Posterior cingulate gyrus (tissue), 11 donors: ENCODE measurements at places on chromosomes 5 and 9.

DNA sequence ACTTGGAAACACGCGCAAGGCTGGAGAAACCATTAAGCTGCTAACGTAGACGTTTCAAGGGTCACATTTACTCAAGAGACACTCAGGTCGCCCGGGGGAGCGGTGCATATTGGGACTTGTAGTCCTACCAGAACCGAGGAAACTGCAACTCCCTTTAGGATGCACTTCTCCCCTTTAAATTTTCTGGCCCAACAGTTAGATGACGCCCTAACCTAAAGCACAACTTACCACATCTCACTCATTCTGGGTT lies 384 bp upstream of the DMXL1 start:
- DNase-seq, result no peak

DNA sequence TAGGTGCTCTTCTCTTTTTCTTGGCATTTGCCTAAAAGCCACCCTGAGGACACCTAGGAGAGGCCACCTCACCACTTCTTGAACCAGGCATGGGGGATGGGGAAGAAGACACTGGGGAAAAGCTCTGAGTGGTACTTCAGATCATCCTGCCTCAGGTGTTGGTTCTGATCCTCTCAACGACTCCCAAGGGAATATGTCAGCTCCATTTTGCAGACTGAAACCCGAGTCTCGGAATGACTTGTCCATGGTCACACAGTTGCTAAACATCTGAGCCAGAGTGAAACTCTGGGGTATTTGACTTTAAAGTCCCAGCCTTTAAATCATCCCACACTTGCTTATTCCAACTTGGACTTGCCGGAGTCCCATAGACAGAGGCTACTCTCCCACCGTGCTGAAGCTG lies 120.6 kb upstream of the GABRP start:
- no peak for DNase-seq

- no peak for DNase-seq
Measured at GRCh38 chr5:168020542-168021294, 270.7 kb upstream of the WWC1 start.

DNA sequence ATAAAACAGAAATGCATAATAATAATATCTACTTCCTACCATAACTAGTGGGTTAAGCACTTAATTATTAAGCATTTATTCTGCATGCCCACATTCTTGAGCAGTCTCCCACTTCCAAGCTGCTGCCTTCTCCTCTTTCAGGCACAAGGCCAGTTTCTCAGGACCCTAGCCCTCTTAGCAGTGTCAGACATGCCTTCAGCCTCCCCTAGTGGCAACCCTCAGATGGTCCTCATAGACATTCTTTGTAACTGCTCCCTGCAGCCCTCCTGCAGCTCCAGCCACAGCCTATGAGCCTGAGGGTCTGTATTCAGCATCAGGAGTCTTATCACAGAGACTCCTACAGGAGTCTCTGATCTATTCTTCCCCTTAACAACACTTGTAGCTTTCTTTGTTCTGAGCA lies 3.9 kb downstream of the IL9 start:
- no peak for DNase-seq

DNA sequence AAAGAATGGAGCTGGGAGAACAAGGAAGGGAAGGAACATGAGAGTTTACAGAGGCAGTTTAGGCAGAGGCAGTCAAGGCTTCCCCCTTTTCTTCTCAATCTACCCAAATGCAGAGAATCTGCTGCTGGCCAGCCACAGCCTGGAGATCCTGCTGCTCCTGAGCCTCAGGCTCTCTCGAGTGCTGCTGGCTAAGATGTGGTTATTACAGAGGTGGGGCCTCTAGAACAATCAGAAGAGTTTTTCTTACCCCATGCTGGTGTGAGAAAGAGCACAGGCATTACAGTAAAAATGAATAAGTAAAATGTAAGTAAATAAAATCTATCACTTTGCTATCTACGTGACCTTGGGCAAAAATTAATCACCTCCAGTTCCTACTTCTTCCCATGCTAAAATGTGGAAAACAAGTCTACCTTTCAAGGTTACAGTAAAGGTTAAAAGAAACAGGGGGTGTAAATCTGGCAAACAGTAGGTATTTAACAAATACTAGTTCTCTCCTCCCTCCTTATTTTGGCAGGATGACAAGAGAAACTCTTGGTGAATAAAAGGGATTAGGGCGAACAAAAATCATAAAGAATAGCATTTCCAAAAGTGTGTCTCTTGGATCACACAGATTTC lies 31.1 kb downstream of the FBXW11 start:
- DNase-seq, result no peak

GRCh38 chr9:36746415-36746814 lies 173.7 kb downstream of the MELK start:
- DNase-seq, result no peak

- DNase-seq, result no peak
Measured at GRCh38 chr9:99312736-99313135, 90.7 kb downstream of the SEC61B start.

DNA sequence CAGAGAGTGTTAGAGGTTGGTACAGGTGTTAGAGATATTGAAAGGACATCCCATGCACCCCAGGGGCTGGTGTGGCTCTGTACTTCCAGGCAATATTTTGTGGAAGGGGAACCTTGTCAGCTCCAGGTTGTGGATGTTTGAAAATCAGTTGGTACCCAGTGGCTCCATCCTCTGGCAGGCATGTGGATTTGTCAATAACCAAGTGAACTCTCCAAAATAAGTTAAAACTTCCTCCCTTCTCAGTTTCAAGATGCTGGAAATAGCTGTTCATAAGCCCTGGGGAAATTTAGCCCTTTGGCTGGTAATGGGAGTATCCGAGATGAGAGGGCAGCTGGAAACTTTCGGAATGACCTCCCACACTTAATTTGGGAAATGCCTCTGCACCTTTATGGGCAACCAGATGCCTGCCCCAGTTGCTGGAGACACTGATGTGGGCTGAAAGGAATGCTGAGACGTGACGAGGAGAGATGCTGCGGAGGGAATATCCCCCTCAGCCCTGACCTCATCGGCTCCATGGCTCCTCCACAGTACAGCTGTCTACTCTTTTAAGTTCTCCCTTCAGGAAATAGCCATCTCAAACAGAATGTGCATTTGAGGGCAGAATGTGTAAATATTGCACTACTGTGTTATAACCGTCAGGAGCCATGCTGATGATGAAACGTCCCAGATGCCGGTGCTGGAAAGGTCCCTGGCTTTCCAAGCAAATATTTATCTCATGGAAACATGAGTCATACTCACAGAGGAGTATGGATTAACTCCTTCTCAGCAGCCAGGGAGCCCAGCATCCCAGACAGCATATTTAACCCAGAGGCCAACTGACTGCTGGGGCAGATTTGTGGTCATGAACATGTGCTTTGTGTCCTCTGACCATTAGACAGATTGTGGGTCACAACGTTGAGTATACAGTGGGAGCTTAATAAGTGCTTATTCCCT lies 29.5 kb downstream of the TGFBI start:
- DNase-seq, result no peak
